ENCODE measurements at places on chromosomes 4 and X.

DNA sequence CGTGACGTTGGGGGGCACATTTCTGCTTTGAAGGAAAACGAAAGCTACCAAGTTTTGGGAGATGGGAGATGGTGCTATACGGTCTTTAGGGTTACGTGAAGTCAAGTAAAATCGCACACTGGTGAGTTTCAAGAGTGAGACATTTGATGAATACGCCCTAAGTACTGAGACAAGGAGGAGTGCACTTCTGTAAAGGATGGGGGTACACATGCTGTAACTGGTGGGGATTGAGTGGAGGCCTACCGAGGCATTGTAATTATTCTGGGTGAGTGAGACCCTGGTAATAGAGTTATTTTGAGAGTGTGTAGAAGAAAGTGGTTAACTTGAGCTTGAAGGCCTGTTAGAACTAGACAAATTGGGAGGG, 536 bp downstream of the SH3BGRL start:
- no peak for DNase-seq

DNA sequence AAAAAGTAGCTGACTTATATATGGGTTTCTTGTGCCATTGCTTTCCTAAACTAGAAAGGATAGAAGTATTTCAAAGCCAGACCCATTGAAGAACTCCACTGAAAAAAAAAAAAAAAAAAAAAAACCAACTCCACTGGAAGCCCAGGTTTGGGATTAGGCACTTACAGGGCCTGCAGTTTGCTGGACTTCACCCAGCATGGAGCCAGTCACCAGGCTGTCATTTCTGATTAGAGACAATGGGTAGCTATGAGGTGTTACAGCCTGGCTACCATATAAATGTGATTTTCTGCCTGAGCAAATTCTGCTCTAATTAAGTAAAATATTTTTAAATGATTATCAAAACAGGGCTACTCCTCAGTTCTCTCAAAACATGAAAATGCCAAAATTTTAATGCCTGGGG, 49.5 kb downstream of the HS6ST2 start:
- no peak for DNase-seq

DNA sequence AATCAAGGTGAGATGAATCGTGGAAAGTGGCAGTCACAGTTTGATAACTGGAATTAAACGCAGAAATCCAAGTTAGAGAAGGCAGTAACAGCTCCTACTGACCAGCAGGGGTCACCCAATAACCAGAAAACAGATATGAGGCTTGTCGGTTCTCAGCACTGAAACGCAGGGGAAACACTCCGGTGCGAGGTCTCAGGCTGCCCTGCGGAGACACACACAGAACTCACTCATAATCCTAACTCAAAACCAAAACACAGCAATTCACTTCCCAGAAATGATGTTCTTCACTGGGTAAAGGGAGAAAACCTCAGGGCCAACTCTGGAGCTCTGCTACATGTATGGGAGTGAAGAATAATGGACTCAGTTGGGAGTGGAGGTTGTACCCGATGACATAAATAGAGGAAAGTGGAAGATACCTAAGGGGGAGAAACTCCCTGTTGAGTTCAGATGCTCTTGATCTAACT, 384.4 kb downstream of the RAPGEF2 start:
- peak; percentile 23 for DNase-seq

DNA sequence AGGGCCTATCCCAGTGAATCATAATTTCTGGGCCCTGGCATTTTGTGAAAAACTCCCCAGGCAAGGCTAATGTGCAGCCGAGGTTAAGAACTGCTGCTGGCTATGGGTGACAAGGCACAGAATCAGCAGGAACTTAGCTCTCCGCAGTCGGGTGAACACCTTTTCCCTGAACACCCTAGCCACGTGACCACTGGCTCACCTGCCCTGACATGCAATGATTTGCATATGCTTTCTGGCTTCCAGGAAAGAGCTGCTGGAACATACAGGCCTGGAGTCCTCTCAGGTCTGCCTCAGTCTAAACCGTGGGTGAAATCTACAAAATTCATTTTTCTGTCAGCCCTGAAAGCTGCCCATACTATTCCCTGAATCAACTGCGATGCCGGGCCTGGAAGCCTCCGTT, 56.6 kb downstream of the ZNF827 start:
- no peak for DNase-seq

GRCh38 chr4:24769571-24769970, 25.8 kb upstream of the SOD3 start:
- DNase-seq, result no peak

- no peak for DNase-seq
These were observed 365.6 kb upstream of the PCDH7 start for GRCh38 chr4:30354605-30355004.

GRCh38 chr4:56410247-56411062, 23.2 kb upstream of the AASDH start:
- peak; percentile 39 for DNase-seq

DNA sequence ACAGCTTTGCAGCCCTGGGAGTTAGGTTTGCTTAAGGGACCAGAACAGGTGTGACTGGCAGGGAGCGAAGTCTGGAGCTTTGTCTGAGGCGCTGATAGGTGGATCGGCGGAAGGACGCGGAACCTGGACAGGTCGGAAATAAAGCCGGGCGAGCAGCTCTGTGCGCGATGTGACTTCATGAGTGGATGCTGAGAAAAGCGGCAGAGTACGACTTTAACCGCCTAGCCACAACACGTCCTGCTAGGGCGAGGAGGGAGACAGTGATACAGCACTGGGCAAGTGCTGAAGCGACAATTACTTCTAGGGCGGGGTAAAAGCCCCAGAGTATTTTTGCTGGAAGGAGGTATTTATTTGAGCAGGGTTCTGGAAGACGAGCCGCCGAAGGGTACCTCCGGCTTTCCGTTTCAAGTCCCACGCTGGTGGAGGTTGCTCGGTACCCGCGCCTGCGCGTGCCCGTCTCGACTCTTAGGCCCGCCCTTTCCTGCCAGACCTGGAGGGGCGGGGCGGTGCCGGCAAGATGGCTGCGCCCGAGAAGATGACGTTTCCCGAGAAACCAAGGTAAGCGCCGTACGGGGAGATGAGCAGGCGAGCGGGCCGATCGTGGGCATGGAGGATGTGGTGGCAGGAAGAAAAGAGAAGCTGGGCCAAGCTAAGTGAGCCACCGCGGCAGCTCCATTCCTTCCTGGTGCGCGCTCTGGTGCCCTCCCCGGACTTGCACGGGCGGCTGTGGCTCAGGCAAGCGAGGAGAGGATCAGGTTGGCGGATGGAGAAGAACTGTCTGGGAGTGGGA, at the start of gene ZRSR2:
Gene ZRSR2 (plus strand): TSS at position 506 of the 790 bp plus-strand sequence. CDS start 12 bp downstream, at position 518.
- DNase-seq, result peak; percentile 62

GRCh38 chrX:145213504-145213903, 33.8 kb upstream of the SPANXN1 start:
- DNase-seq, result peak; percentile 0

DNA sequence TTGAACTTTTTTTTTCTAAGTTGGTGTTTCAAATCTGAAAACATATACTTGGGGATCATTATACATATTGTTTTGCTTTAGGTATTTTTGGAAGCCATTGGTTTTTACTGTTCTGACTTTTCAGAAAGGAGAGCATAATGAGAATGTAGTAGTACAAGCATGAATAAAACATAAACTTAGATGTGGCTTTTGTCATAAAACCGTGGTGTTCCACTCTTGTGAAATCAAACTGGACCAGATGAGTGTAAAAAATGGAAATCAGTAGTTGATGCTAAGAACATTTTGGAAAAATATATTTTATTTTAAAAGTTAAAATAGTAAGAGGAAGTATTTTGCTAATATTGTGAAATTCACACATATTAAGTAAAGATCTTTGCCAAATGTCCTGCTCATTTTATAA, 29.6 kb downstream of the GUCY1A1 start:
- no peak for DNase-seq

GRCh38 chrX:71098302-71098701, 2.7 kb downstream of the FOXO4 start:
- peak; percentile 2 for DNase-seq

DNA sequence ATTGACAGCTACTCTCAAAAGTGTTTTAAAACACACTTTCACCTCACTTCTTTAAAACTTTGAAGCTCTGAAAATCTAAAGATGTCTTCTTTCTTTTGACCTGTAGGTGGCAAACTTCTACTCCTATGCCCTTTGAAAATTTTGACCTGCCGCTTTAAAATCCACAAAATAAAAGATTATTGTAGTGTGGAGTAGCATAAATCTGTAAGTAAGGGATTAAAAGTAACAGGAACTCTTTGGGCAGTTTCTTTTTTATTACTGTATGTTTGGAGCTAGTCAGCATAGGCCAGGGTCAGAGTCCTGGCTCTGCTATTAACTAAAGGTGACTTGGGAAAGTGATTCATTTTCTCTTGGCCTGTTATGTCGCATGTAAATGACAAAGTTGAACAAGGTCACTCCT, 25.5 kb downstream of the BBS12 start:
- DNase-seq, result no peak

DNA sequence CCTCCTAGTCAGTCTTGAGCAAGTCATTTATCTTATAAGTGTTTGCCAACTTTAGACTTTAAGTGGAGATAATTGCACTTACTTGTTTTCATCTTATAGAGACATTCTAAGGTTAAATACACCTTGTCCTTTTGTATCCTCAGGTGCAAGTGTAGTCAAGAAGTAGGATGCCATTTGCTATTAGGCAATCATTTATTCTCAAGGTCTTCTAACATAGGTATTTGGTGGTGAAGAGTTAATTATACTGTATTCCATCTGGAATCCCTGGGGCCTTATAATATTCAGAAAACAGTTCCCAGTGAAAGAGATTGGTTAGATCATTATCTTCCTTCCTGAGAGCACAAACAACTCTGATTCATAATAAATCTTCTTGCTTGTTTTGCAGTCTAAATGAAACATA, 23.7 kb downstream of the SULT1E1 start:
- no peak for DNase-seq

GRCh38 chr4:1337376-1337831, 9.6 kb upstream of the UVSSA start:
- no peak for DNase-seq

DNA sequence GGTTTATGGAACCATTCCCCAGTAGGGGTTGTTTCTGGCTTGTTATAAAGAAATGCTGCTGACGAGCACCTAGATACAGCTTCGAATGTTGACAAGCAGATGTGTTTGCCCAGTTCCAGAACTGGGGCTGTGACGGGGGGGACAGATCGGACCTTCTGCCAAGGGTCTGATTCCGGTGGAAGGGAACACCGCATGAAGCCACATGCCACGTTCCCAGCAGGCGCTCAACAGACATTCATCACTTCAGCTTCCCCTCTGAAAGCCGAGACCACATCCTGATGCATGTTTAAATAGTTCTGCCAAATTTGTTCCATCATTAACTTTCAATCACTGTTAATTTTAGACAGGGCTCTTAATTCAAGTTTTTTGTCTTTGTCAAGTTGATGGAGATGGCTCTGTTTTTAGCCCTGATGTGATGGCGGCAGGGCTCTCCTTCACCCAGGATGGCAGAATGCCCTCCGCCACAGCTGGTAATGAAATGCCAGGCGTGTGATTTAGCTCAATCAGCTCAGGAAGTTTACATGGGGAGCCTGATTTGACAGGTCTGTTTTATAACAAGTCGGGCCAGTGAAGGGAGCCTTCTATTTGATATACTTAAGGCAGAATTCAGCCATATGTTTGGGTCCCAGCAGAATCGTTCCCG, 57.4 kb downstream of the PSAPL1 start:
- DNase-seq, result no peak

Measured in SHP77 (cell line).